ENCODE measurements at places on chromosomes 5 and 9.
A peak's percentile ranks its signal among the peaks of the same experiment; 100 is the strongest.

DNA sequence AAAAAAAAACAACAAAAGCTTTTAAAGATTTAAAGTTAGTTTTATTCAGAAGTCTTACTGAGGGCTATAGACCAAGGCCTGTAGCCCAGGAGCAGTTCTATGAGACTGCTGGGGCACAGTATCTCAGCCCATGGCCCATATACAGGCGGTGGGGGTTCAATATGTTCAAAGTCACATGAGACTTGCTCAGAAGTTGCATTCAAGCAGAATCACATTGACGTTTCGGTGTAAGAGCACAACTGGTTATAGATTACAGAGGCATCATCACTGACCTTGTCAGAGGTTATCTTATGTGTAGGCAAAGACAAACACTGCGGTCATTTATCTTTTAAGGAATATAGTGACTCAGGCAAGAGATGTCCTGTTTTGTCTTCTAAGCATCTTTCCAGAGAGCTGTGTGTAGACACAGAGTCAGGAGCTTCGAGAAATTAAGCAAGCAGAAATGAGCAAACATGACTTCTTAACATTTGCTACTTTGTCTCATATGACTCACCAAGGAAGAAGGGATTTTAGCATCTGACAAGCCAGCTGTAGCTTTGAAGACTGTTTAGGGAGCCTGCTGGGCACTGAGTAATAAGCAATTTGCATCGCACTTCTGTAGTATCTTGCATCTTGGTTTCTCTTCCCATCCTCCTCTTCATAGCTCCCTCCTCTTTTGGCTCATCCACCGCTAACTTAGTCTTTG, 12.9 kb upstream of the F2RL1 start:
- DNase-seq = peak; percentile 70

DNA sequence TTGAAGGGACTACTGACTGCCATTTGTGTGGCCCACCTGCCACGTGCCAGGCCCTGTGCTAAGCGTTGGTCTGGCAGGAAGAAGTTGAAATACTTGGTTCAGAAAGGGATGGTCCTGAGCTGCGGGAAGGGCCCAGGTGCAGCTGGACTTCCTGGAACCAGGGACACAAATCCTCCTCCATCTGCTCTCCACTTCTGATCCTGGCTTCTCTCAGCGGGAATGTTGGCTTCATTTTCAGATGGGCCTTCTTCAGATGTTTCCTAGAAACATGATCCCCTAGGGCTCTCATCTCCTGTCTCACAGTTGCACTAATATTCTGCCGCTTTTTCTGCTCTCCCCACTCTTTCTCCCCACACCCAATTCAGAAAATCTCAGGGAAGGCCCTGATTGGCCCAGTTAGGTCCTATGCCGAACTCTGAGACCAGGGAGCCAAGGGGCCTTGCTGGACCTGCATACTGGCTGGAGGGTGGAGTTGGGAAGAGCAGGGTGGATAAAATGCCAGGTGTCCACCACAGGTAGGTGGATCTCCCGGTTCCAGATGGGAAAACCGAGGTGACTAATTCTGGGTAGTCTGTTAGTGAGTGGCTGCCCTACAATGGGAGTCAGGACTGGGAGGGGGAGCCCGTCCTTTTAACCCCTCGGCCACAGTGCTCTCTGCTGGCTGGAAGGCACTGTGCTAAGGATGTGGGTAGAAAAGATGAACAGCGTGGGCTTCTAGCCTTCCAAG, 19.4 kb downstream of the PSAT1 start:
- no peak for DNase-seq

DNA sequence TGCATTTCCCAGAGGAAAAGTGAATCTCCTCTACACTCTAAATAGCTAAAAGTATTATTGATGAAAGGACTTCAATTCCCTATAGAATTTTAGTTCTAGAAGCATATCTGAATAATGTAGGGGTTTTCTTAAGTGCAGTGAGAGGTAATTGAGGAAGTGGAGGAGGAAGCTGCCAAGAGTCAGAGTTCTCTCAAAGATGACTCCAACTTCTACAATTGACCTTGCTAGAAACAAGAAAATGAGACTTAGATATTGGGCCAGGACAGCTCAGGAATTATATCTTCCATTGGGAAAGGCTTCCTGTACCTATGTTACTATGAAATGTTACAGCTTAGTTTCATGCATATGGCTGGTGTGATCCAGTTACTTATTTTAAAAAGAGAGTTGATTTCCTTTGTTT, 10.4 kb upstream of the F2R start:
- no peak for DNase-seq

- DNase-seq = no peak
These were observed 16.2 kb downstream of the GPX3 start for GRCh38 chr5:151036556-151036955.

DNA sequence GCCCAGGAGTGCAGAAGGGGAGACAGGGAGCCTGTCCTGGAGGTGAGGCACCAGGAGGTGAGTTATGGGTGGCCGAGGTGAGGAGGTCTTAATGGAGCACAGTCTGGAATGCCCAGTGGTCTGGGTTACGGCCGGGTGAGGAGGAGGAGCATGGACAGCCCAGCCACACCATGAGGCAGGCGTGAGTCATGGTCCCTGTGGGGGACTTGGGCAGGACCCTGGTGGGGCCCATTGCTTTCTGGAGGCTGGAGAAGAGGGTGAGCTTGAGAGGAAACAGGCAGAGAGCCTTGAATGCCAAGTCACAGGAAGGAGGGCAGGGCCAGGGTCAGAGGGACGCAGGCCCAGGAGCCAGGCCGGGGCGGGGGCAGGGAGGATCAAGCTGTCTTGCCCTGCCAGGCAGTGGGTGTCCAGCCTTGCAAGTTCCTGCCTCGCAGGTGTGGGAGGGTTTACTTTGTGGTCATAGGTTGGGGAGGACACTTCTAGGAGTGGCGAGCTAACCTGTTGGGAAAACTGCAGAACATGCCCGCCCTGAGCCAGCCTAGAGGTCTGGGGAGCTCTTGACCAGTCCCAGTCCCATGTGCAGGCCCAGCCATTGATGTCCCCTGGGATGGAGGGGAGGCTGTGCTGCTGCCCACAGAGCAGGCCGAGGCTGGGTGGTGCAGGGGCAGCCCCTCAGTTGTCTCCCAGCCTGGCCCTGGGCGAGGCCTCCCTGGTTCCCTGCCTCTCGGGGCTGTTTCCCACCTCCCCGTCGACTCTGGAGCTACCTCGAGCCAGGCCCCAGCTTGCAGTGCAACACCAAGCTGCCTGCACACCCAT, 2.8 kb downstream of the CACNA1B start:
- DNase-seq = no peak
